ENCODE measurements at places on chromosomes 3 and 15. TPM values are rescaled to one million over a fixed set of nuclear protein-coding genes. Genes with fewer than 3 reads are reported as not detected.

TXNRD3 gene
- total RNA-seq: 7.8 TPM

GRCh38 chr3:53773611-53774368, 72.4 kb downstream of the CHDH start:
- no peak for DNase-seq
- H3K27me3 ChIP-seq: peaks cover 92% of the 10 kb centered on the region
- H3K4me1 ChIP-seq: no peaks in the 10 kb centered on the region

DNASE1L3 gene
- 0.63 TPM for total RNA-seq

DNA sequence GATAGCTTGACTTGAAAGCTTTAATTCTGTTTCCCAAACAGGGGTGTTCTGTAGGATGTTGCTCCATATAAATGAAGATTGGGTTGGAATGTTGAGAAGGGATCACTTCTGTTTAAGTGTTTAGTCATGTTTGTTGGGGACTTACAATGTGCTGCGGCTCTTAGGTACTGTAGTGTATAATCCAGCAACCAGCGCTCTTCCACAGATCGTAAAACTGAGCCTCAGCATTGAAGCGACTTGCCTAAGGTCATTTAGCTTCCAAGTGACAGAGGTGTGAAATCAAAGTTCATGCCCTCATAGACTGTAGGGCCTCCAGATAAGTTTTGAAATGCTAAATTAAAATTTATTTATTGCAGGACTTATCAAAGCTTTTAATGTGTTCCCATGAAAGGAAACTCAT, 1.8 kb downstream of the MKRN2 start:
- H3K36me3 ChIP-seq: no peaks in the 10 kb centered on the region
- no peak overlapping the region for H3K27ac ChIP-seq
- H3K27me3 ChIP-seq: no peaks in the 10 kb centered on the region

- no peak overlapping the region for H3K27ac ChIP-seq
- no peaks in the 10 kb centered on the region for H3K36me3 ChIP-seq
- no peak overlapping the region for H3K4me3 ChIP-seq
- DNase-seq: no peak
- 0 out of 2 replicates have a peak, but pooled peaks cover 3% of the 10 kb centered on the region for H3K27me3 ChIP-seq
- H3K4me1 ChIP-seq: no peaks in the 10 kb centered on the region
Measured at GRCh38 chr3:25812644-25813043, 22.8 kb downstream of the OXSM start.

GRCh38 chr15:89419370-89419984, 76.9 kb downstream of the RHCG start:
- no peaks in the 10 kb centered on the region for H3K36me3 ChIP-seq
- H3K27ac ChIP-seq: no peak overlapping the region
- H3K4me3 ChIP-seq: no peak overlapping the region

GRCh38 chr3:185313693-185314246, 49.2 kb upstream of the MAP3K13 start:
- H3K36me3 ChIP-seq: peaks cover 15% of the 10 kb centered on the region
- no peak overlapping the region for H3K4me3 ChIP-seq
- no peak for DNase-seq
- no peaks in the 10 kb centered on the region for H3K27me3 ChIP-seq

LSAMP gene
- not detected for total RNA-seq

CA12 gene
- total RNA-seq: 19.8 TPM

Data from PC-3 (cell line).